ENCODE measurements at places on chromosomes 5 and 9. TPM values are rescaled to one million over a fixed set of nuclear protein-coding genes. Genes with fewer than 3 reads are reported as not detected.

The PRRT1B gene
- not detected for total RNA-seq

The RNF145 gene
- total RNA-seq: 57.8 TPM

The CNTLN gene
- 16.7 TPM for total RNA-seq

The COMMD10 gene
- 35.8 TPM for total RNA-seq

The GRXCR2 gene
- total RNA-seq: not detected

The GEMIN5 gene
- total RNA-seq: 12.1 TPM

The DNAJC25 gene
- 7.3 TPM for total RNA-seq

The CERCAM gene
- 64.2 TPM for total RNA-seq

The SAPCD2 gene
- total RNA-seq: 0.26 TPM

The ZNF300 gene
- 9.9 TPM for total RNA-seq

The SHC3 gene
- total RNA-seq: 7.7 TPM

The SOWAHA gene
- 0.17 TPM for total RNA-seq

The MEIKIN gene
- total RNA-seq: not detected

The ZNF483 gene
- total RNA-seq: 1.5 TPM

The CCL28 gene
- total RNA-seq: 2.8 TPM

The EIF4E1B gene
- total RNA-seq: not detected

The ORM1 gene
- total RNA-seq: not detected
